ENCODE measurements at places on chromosomes 3 and 15.
A peak's percentile ranks its signal among the peaks of the same experiment; 100 is the strongest.

GRCh38 chr15:80878242-80878866 is 99.2 kb downstream of the CEMIP start:
- no peak for DNase-seq

- no peak for DNase-seq
Observed at GRCh38 chr15:99212406-99212805, 37.0 kb downstream of the TTC23 start.

GRCh38 chr3:109685084-109686079 is 348.0 kb upstream of the DPPA4 start:
- DNase-seq: no peak

DNA sequence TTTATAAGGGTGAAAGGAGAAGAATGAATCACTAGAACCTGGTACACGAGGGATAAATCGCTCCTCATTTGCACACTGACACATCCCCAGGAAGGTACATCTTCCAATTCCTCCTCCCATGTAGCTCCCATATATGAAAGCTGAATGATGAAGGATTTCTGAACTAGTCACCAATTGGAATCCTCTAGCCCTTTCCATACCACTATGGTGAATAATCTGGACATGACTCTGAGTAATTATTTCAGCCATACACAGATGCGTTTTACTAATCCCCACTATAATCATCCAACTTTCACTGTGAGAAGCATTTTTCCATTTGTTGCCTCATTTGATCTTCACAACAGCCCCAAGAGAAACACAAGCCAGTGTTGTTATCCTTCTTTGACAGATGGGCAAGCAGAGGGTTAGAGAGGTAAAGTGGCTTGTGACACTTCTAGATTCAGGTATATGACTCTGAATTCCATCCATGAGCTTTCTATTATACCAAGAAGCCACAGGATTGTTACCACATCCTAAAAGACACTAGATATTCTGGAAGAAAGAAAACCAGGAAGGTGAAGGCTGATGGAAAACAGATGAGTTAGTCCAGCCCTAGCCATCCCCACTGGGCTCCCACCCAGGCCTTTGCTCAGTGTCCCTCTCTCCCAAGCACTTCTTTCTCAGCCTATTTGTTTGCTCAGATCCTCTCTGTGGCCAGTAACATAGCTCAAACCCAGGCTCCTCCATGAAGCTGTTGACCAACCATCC is 22.2 kb upstream of the BCL6 start:
- no peak for DNase-seq

- no peak for DNase-seq
Observed at GRCh38 chr3:121819236-121819635, 15.6 kb downstream of the IQCB1 start.

DNA sequence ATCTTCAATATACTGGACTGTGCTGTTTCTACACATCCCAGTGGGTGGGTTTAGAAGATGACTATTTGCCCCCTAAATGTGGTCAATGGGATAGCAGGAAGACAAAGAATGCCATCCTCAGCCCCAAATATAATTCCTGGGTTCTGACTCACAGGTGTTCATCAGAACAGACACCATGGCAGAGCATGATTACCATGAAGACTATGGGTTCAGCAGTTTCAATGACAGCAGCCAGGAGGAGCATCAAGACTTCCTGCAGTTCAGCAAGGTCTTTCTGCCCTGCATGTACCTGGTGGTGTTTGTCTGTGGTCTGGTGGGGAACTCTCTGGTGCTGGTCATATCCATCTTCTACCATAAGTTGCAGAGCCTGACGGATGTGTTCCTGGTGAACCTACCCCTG is 3.0 kb downstream of the CXCR6 start:
- DNase-seq: no peak

DNA sequence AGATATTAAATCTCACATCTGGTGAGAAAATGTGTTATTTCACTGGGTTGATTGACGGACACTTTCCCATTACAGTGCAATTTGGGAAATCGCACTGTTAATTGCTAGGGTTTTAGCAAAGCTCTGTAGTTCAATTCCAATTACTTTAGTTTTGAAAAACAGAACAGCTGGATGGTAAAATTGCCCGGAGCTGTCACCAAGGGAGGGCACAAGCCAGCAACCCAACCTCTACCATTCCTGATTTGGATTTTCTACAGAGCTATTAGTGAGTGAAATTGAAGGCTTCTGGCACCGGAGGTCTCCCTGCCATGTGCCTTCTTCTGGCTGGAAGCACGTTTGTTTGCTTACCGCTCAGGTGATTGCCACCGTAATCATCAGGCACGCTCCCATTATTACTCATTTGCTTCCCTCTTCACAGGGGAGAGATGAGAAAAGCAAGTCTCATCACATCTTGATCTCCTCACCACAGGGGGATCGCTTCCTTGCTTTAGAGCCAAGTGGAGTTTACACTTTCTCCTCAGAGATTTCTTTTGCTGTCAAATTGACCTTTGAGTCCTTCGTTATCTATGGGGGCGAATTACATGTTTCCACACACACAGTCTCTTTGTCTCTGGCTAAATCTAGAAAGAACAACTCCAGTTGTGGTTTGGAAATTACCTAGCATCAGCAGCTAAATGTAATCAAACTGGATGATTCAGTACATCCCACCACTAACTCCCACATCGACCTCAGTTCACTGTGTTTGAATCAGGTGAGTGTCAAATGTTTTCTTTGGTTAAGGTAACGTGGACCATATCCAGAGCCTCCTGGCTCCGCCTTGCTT is 421.7 kb upstream of the GOLIM4 start:
- DNase-seq: no peak

DNA sequence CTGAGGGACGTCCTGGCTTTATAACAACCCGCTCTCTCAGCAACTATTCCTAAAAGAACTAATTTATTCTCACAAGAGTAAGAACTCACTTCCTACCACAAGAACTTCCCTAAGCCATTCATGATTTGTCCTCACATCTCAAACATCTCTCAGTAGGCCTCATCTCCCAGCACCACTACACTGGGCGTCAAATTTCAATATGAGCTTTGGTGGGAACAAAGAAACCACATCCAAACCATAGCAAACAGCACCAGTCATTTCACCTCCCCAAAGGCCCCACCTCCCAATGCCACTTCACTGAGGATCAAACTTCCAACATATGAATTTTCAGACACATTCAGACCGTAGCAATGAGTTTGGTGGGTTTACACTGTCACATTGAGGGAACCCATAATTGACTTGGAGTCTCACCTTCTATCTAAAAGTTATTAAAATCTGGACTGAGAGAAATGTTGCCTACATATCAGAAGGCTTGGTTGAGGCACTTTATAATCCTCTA is 116.4 kb upstream of the AGBL1 start:
- DNase-seq: no peak

DNA sequence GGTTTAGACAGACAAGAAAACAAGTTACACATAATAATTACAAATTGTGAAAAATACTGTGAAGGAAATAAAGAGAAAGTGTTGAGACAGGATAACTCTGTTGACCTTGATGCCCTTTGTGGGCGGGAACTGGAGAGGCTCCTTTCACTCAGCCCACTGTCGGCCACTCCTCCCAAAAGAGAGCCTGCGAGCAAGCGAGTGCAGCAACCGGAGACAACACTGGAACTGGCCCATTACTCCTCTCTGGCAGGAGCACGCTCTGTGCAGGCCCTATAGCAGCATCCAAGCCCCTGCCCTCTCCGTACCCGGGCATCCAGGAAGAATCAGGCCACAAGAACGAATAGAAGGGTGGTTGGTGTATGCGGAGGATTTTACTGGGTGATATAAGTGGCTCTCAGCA is 16.2 kb upstream of the DUT start:
- no peak for DNase-seq

DNA sequence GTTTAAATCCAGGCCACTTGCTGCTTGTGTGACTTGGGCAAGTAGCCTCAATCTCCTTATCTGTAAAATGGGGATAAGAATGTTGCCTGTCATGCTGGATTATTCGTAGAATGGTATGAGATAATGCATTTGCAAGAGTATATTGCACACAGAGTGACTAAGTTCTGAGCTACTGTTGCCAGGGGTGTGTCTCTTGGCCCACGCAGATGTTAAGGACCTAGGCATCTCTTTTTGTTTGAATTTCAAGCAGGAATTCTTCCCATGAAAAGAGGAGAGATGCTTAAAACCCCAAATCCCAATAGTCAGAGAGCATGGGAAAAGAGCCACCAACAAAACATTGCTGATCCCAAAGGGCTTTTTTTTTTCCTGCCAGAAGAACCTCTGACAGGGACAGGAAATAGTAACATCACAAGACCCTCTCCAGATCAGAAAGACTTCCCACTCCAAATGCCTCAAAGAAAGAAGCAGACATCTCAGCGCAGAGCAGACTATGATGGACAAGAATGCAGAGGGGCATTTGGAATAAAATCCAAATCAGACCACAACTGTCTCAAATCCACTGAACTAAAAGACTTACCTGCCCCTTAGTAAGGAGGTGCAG is 90.5 kb downstream of the MRPL46 start:
- no peak for DNase-seq

- DNase-seq: no peak
Observed at GRCh38 chr3:72993391-72993790, 3.2 kb upstream of the PPP4R2 start.

- no peak for DNase-seq
Observed at GRCh38 chr15:51760805-51761204, 9.4 kb downstream of the TMOD2 start.

- DNase-seq: no peak
Observed at GRCh38 chr3:60517134-60517533, 734.1 kb downstream of the FHIT start.

DNA sequence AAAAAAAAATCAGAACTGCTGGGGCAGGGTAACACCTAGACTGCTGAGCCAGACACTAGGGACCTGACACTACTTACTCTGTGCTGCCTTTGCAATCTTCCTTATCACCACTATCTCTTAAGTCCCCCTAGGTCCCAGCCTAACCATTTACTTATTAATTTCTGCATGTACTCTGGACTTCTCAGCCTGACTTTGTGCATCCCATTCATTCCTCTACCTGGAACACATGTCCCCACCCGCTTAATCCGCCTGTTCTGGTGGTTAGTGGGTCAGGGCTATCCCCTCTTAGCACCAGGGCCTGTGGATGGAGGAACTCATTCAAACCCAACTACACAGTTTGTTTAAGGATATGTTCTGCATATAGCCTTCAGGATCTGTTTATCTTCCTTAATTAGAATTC is 5.0 kb upstream of the CACNA1D start:
- DNase-seq: no peak

GRCh38 chr3:125644036-125645005 is 49.0 kb upstream of the OSBPL11 start:
- DNase-seq: no peak

DNA sequence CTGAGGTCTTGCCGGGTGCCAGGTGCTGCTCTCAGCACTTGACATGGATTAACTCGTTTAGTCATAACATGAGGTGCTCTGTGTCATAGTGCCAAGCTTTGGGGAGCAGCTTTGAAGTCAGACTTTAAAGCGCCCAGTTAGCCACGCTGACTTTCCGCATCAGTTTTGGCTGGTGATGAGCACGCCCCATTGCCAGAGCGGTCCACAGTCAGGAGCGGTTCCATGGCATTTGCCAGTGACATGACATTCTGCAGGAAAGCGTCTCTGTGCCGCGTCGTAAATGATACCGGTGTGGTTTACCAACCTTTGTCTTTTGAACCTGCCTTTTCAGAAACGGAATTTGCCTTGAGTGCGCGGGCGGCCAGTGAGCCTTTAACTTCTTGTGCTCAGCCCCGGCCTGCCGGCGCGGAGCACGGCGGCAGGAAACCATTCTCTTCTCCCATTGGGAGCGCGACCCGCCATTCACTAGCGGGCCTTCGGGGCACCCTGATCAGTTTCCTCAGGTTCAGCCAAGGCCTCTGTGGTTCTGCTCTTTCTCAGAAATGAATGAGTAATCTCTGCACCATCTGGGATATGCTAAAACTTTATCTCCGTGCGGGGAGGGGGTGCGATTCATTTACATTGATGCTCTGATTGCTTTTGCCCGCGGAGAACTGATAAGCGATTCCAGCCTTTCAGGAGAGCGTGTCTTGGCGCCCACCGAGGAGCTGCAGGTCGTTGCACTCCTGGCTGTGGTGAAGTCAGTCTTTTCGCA is 1.7 kb upstream of the SLC2A2 start:
- peak; percentile 6 for DNase-seq

DNA sequence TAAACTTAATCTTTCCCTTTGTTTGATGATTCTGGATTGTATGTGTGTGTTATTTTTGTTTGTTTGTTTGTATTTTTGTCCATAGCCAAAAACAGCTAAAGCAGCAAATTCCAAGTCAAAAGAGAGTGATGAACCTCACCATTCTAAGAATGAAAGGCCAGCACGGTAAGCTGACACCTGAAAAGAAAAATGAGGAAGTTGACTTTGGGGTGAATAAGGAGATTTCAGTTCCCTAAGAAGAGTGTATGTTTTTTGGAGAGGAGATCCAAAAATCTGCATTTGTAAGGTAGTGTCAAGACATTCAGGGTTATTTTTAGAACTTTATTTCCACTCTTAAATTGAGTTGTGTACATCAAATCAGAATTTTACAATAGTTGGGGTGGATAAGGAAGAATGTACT is 52.3 kb upstream of the UTS2B start:
- DNase-seq: no peak
